ENCODE measurements at places on chromosomes 12 and 14.

GRCh38 chr14:94827711-94828447, 58.0 kb upstream of the GSC start:
- DNase-seq = no peak

DNA sequence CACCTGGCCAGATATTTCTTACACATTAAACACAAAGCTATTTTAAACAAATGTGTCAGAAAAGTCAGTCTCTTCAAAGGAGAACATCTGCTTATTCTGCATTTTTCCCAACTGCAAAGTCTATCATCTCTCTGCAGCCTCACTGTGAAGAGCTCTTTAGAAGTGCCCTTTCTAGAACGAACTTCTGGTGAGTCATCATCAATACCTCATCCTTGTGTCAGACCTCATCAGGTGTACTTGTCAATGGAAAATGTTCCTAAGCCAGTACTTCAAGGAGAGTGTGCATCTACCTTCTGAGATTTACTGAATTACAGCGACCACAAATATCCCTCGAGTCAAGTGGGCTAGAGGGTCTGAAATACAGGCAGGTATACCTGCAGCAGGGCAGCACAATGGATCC, 457.3 kb downstream of the LRIG3 start:
- no peak for DNase-seq

GRCh38 chr14:96470331-96470730, 31.9 kb upstream of the PAPOLA start:
- DNase-seq = no peak

- no peak for DNase-seq
Observed at GRCh38 chr12:12217018-12217359, 49.9 kb downstream of the LRP6 start.

DNA sequence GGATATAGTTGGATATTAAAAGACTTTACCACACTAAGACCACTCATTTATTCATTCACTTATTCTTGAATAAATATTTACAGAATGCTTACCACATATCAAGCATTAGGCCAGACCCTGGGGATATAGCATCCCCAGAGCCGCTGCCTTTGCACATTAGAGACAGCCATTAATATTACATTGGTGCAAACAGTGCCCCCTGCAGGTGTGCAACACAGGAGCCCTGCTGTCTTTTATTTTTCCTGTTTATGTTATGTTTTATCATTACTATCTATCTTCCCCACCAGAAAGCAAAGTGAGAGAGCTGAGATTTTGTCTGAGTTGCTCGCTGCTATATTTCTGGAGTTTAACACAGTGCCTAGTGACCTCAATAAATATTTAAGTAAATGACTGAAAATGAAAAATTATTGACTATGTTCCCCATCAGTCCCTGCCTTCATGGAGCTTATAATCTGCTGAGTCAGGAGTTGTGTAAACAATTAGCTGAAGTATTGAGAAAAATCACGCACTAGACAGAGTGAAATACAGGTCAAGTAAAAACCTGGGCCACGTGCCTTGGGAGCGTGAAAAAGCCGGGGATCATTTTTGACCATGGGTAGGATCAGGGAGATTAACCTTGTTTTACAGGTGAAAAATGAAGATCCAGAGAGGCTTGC, 301.6 kb downstream of the PCNX1 start:
- DNase-seq = no peak

DNA sequence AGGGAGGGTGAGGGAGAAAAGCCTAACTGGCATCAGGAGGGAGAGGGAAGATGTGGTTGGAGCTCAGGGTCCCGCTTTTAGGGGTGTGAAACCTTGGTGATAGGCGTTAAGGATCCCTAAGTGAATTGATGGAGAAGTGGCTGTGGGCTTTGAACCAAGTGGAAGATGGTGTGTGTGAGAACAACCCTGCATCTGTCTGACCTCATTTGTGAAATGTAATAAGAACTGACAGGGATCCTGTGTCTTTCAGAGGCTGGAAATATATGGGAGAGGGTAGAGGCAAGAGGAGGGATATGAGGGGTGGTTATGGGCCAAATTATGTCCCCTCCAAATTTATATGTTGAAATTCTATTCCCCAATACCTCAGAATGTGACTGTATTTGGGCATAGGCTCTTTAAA, 63.8 kb upstream of the NRXN3 start:
- DNase-seq = no peak
